Right atrium auricular region (tissue), 2 donors: ENCODE measurements at places on chromosomes 12 and 14. TPM values are rescaled to one million over a fixed set of nuclear protein-coding genes. Genes with fewer than 3 reads are reported as not detected.

Gene HELB
- total RNA-seq, result 0.86 TPM

Gene SELPLG
- total RNA-seq, result 7.7 TPM

DNA sequence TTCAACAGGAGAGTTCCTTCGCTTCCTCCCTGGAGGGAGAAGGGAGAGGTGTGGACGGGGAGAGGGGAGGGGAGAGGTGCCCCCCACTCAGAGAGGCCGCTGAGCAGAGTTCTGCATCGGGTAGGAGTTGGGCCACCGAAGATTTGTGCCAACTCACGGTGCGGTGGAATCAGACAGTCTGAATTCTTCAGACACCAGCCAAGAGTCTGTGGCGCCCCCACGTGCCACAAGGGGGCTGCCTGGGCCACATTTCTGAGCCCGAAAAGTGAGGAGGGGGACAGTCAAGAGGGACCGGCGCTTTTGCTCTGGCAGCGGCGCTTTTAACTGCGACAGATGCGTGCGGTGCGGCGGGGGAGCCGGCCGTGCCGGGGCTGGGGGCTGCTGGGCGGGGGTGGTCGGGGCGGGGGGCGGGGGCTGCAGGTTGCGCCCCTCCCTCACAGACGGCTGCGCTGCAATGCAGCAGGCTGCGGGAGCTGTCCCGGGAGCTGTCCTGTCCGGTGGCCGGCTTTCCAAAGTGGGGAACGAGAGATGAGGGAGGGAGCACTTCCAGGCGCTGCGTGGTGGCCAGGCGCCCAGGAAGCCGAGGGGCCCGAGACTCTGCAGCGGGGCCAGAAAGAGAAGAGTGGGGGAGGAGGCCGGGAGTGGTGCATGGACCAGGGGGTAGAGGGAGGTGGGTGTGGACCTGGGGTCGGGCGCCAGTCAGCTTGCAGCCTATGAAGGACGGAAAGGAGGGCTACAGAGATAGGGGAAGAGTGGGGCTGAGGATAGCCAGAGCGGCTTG lies 975 bp upstream of the RTL1 start:
- no peak overlapping the region for H3K4me3 ChIP-seq
- H3K27me3 ChIP-seq, result peaks cover 5% of the 10 kb centered on the region
- no peak overlapping the region for H3K27ac ChIP-seq
- no peaks in the 10 kb centered on the region for H3K36me3 ChIP-seq
- peak; percentile 34 for DNase-seq
- no peaks in the 10 kb centered on the region for H3K4me1 ChIP-seq

- no peak overlapping the region for H3K4me3 ChIP-seq
- H3K4me1 ChIP-seq, result no peaks in the 10 kb centered on the region
- H3K27me3 ChIP-seq, result no peaks in the 10 kb centered on the region
These were observed 325.1 kb downstream of the ALG10 start for GRCh38 chr12:34347367-34347766.

Gene LRTM2
- not detected for total RNA-seq

DNA sequence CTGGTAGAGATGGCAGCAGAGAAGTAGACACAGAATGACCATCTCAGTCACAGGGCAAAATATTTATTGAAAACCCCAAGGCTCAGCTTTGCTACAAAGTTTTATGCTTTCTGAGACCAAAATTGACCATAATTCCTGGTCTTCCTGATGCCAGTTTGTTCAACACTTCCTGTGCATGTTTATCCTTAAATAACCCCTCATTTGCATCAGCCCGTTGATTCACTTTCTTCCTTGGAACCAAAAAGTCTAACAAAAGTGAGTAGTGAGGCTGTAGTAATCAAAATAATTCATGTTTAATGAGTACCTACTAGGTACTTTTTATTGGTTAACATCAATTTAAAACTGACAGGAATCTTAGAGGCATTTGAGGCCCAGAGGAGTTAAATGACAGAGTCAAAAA lies 51.7 kb downstream of the TRHDE start:
- no peaks in the 10 kb centered on the region for H3K36me3 ChIP-seq
- no peak overlapping the region for H3K27ac ChIP-seq
- H3K4me1 ChIP-seq, result no peaks in the 10 kb centered on the region
- H3K27me3 ChIP-seq, result no peaks in the 10 kb centered on the region
- H3K4me3 ChIP-seq, result no peak overlapping the region

Gene XPOT
- 16.1 TPM for total RNA-seq

GRCh38 chr12:82688035-82688501 lies 1.4 kb downstream of the TMTC2 start:
- H3K4me3 ChIP-seq, result peak overlapping the region; percentile 83
- no peak overlapping the region for H3K27ac ChIP-seq

Gene PMCH
- not detected for total RNA-seq

DNA sequence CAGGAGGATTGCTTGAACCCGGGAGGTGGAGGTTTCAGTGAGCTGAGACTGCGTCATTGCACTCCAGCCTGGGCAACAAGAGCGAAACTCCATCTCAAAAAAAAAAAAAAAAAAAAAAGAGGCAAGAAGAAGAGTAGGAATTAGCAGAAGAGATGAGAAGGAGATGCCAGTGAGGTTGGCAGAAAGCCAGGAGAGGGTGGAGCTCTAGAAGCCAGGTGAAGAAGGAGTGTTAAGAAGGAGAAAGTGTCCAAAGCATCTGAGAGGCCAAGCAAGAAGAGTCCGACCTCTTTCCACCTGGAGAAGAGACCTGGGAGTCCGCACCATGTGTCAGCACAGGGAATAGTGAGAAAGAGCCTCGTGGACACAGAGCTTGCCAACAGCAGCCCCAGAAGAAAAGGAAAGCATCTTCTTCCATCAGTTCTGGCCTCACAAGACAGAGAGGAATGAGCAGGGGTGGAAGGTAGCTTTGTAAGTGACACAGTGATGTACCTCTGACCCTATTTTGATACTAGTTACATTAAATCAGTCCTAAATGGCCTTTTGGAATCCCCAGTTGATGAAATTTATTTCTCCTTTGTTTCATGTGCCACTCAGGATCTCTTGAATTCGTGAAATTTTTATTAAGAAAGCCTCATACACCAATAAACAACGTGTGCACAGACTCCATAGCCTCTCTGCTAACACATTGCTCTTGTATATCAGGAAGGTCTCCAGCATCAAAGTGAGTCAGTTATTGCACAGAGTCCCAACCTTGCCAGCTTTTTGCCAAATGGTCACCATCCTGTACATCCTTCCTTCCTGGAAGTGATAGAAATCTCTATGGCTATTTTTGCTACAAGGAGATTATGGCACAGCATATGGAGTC lies 70.6 kb downstream of the SAMD4A start:
- no peaks in the 10 kb centered on the region for H3K27me3 ChIP-seq
- no peak overlapping the region for H3K4me3 ChIP-seq
- no peaks in the 10 kb centered on the region for H3K4me1 ChIP-seq
- peak overlapping the region; percentile 16 for H3K27ac ChIP-seq
- DNase-seq, result no peak
- no peaks in the 10 kb centered on the region for H3K36me3 ChIP-seq

DNA sequence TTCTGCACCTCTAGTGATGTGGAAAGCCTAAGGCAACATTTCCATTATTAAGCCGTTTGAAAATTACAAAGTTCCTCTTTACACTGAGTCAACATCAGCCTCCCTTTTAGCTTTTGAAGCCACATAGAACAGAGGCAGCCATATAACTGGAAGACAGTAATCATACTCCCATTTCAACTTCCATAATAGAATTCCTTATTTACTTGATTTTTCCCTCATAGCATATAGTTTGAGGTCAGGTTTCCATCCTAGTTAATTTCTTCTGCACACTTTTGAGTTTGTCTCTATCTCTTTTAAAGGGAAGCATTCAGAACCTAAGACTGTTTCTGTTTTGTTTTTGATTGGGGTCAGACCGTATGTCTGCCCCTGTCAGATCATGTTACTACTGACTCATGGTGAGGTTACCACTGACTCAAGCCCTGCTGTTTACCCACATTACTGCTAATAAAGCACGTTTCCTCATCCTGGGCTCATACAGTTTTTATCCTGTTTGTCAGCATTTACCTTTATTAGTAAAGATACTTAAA lies 161.0 kb downstream of the SLC38A4 start:
- H3K4me3 ChIP-seq, result no peak overlapping the region
- no peak overlapping the region for H3K27ac ChIP-seq
- no peaks in the 10 kb centered on the region for H3K4me1 ChIP-seq
- DNase-seq, result no peak

- no peaks in the 10 kb centered on the region for H3K36me3 ChIP-seq
- H3K4me1 ChIP-seq, result no peaks in the 10 kb centered on the region
- no peak overlapping the region for H3K4me3 ChIP-seq
- no peaks in the 10 kb centered on the region for H3K27me3 ChIP-seq
- no peak overlapping the region for H3K27ac ChIP-seq
These were observed 27.4 kb upstream of the GUCY2C start for GRCh38 chr12:14723763-14724162.

DNA sequence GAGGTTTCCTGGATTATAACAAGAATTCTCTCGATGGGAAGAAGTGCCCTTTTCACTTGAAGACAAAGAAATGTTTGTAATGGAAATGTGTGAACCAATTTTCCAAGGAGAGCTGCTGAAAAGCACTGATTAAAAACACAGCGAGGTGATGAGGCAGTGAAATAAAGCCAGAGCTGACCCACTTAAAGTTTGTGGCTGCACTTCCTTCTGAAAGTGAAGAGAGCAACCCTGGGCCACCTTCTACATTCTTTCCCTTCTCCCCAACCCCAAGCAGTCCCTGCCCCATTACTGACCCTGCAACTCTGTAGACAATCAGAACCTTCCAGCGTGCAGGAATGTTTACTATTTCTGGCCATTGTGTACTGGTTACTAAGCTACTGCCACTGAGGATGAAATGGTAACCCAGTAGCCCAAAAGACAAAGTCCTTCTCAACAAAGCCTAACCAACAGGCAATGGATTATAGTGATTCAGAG lies 173.9 kb downstream of the TTC7B start:
- peak overlapping the region; percentile 77 for H3K27ac ChIP-seq
- DNase-seq, result no peak
- H3K27me3 ChIP-seq, result no peaks in the 10 kb centered on the region
- no peak overlapping the region for H3K4me3 ChIP-seq
- peaks cover 7% of the 10 kb centered on the region for H3K36me3 ChIP-seq

GRCh38 chr12:122837306-122838265 lies 2.3 kb downstream of the HIP1R start:
- H3K4me1 ChIP-seq, result no peaks in the 10 kb centered on the region
- H3K27me3 ChIP-seq, result no peaks in the 10 kb centered on the region
- DNase-seq, result no peak
- H3K27ac ChIP-seq, result peak overlapping the region; percentile 87

DNA sequence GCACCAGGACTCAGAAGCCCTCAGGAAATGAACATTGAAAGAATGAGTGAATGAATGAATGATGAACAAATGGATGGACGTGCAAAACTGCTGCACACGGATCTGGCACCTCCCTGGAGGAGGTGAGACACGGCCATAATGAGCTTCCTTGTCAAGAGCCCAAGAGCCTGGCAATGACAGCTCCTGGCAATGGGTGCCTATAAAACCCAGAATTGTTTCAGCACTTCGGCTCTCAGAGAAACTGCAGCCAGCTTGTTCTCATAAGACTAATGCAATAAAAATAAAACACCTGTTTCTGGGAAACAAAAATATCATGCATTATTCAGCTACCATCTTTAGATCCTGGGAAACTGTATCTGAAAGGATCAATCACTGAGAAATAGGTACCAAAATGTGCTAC lies 200.5 kb upstream of the SFSWAP start:
- H3K27me3 ChIP-seq, result no peaks in the 10 kb centered on the region
- no peak overlapping the region for H3K27ac ChIP-seq
- DNase-seq, result no peak
- H3K4me3 ChIP-seq, result no peak overlapping the region

- H3K27me3 ChIP-seq, result no peaks in the 10 kb centered on the region
- H3K36me3 ChIP-seq, result no peaks in the 10 kb centered on the region
- H3K4me1 ChIP-seq, result no peaks in the 10 kb centered on the region
- no peak for DNase-seq
- H3K4me3 ChIP-seq, result no peak overlapping the region
These were observed 6.8 kb downstream of the KRT2 start for GRCh38 chr12:52645120-52645761.

Gene NDUFA9
- total RNA-seq, result 40.0 TPM

Gene KCNC2
- total RNA-seq, result not detected

DNA sequence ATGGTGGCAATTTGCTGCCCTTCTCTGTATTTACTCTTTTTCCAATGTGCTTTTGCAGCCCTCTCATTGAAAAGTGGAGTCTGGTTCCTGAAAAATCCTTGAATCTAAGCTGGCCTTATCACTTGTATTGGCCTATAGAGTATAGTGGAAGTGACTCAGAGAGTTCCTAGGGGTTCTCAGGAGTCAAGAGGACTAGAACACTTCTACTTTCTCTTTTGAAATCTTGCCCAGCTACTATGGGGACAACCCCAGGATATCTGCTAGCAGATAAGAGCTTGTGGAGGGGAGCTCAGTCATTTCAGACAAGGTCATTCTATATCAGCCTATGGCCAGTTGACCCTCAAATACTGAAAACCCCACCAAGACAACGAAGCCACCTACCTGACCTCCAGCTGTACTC lies 26.7 kb upstream of the WSCD2 start:
- H3K4me3 ChIP-seq, result no peak overlapping the region
- H3K36me3 ChIP-seq, result no peaks in the 10 kb centered on the region
- no peak overlapping the region for H3K27ac ChIP-seq
- H3K27me3 ChIP-seq, result no peaks in the 10 kb centered on the region
- no peak for DNase-seq

DNA sequence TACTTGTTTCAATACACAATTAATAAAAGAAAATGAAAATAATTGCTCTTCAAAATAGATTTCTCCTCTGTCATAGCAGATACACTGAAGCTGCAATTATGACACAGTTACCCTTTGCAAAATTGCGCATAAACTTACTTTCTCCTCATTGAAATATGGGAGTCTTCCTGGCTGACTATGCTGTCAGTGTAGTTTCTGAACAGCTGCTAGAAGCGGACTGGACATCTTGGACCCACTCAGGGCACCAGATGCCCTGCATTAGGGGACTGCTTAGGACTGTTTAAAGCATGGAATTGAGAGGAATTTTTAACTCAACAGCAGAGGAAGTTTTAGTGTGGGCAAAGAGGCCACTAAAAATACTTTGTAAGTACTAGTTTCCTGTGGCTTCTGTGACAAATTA lies 454.9 kb downstream of the ATP23 start:
- no peak overlapping the region for H3K27ac ChIP-seq
- no peaks in the 10 kb centered on the region for H3K4me1 ChIP-seq
- no peaks in the 10 kb centered on the region for H3K27me3 ChIP-seq
- no peak overlapping the region for H3K4me3 ChIP-seq

- no peaks in the 10 kb centered on the region for H3K36me3 ChIP-seq
- H3K27ac ChIP-seq, result no peak overlapping the region
- no peak for DNase-seq
- no peaks in the 10 kb centered on the region for H3K27me3 ChIP-seq
These were observed 61.3 kb upstream of the MDM1 start for GRCh38 chr12:68393417-68393816.

DNA sequence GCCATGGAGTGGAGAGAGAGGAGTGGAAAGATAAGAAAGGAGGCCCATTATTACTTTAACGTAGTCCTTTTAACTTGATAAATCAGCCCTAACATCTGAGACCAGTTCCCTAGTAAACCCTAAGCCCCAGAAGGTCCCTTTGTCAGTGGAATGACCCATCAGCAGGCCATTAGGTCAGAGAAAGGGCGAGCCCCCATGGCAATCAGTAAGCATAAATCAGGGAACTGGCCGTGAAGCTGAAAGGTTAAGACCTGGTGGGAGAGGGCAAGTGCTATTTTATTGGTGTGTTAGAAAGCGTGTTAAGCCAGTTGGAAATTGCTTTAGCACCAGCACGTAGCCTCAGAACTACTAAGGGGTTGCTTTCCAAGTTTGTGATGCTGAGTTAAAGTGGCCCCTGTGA lies 708.0 kb downstream of the BCL11B start:
- H3K4me3 ChIP-seq, result no peak overlapping the region
- no peaks in the 10 kb centered on the region for H3K4me1 ChIP-seq
- H3K27ac ChIP-seq, result no peak overlapping the region
- no peak for DNase-seq
- H3K36me3 ChIP-seq, result no peaks in the 10 kb centered on the region
- no peaks in the 10 kb centered on the region for H3K27me3 ChIP-seq

Gene INSM2
- total RNA-seq, result not detected

- no peaks in the 10 kb centered on the region for H3K27me3 ChIP-seq
- DNase-seq, result no peak
- no peaks in the 10 kb centered on the region for H3K36me3 ChIP-seq
- H3K4me1 ChIP-seq, result no peaks in the 10 kb centered on the region
These were observed 24.3 kb downstream of the SYNDIG1L start for GRCh38 chr14:74401504-74402241.
